NCI-H1694 treated with DMSO at 0.1 percent for 48 hours (cell line): ENCODE measurements at places on chromosomes 11 and 22.
A peak's percentile ranks its signal among the peaks of the same experiment; 100 is the strongest.

GRCh38 chr22:39360674-39361413 lies 11.1 kb downstream of the SYNGR1 start:
- peak; percentile 75 for DNase-seq

GRCh38 chr22:17486719-17487118 lies 76.6 kb upstream of the SLC25A18 start:
- DNase-seq, result no peak

DNA sequence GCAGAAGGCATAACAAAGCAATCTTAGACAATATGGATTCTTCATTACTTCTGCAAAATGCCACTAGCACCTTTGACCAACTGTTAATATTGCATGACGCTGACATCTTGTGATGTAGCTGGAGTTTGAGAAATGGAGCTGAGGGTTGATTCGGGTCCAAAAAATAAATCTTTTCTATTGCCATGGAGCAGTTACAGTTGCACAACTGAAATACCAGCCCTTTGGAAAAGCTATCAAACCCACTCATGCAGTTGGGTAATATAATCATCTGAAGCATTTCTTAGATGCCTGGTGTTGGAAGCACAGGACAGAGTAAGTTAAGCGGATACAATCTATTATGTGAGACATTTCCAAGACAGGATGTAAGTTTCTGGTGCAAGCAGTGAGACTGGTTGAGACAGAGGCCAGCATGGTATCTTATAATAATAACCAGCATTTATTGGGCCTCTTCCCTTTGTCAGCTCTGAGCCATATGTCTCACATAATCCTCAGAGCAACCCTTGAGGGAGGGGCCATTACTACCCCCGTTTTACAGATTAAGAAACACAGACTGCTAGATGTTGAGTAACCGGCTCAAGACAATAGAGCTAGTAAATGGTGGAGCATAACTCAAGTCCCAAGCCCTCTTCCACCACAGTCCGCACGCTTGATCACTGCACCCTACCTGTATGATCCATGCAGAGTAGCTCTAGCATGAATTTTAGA lies 74.9 kb upstream of the CAPRIN1 start:
- DNase-seq, result no peak

DNA sequence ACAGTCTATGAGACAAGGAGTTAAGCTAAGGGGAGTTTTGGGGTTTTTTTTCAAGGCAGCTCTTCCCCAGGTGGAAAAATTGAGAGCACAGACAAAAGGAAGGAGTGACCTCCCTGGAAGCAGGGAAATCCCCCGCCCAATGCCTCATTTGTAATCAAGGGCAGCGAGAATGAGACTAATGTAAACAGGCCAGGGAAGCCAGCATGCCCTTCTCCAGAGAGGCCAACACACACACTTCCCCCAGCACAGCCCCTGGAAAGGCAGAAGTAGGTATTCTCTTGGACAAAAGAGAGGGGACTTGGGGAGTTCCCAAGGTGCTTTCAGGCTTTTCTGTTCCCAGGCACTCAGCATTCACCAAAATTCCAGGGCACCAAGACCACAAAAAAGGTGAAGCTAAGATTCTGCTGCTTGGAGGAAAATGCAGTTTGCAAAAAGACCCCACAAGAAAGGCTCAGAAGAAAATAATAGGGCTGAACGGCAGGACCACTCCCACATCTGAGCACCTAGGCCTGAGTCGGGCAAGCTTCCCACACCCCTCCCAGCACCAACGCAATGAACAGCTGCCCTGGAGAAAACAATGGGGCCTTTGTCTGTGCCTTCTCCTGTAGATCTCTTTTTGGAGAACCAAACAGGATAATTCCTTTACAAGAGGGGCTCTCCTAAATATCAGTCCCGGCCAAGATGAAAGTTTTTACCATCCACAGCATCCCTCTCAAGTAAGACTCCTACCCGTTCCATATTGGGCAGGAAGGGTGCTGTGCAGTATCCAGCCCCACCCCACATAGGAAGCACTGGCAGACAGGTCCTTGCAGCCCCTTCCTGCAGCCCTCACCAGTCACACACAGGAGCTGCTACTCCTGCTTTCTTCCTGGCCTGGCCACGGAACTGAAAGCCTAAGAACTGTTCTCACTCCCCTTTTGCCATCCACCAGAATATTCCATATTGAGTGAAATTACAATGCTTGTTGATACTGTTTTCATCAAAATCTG lies 70.7 kb upstream of the AKIP1 start:
- DNase-seq, result no peak

DNA sequence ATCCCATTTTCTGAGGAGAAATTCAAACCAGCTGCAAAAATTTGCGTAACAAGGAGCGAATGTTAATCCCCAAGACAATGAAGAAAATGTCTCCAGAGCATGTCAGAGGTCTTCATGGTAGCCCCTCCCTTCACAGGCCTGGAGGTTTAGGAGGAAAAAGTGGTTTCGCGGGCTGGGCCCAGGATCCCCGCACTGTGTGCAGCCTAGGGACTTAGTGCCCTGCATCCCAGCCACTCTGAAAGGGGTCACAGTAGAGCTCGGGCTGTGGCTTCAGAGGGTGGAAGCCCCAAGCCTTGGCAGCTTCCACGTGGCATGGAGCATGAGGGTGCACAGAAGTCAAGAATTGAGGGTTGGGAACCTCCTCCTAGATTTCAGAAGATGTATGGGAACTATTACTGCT lies 87.4 kb downstream of the BRD1 start:
- no peak for DNase-seq

DNA sequence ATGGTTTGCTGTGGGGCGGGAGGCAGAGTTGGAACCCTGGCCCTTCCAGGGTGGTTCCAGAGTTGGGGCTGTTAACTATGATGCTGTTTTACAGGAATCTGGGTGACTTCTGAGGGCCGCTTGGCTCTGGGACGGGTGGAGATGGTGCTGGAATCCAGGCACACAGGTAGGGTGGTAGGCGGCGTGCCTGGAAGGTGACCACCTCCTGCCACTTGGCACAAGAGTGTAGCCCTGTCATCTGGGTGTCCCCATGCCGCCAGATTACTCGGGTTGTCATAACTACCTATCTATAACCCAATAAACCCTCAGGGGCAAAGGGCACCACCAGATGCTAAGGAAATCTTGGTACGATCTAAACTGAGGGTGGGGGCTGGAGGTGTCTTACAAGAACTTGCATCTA lies 1.3 kb downstream of the CARS1 start:
- no peak for DNase-seq

- DNase-seq, result no peak
Observed at GRCh38 chr11:94272738-94273313, 31.6 kb upstream of the IZUMO1R start.

DNA sequence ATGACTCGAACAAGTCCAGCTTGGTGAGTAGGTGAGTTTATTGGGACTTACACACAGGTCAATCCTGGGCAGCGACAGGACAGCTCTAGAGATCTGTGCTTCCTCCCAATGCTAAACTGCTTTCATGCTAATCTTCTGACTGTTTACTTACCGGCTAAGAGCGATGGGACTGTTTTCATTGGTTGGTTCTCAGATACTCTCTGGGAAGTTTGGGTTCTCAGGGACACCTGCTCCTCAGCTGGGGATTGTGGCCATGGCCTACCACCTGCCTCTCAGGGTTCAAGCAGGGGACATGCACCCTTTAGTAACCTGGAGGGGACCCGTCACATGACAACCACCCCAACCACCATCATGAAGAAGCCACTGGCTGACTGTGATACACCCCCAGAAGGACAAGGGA lies 13.1 kb downstream of the APOL2 start:
- no peak for DNase-seq

DNA sequence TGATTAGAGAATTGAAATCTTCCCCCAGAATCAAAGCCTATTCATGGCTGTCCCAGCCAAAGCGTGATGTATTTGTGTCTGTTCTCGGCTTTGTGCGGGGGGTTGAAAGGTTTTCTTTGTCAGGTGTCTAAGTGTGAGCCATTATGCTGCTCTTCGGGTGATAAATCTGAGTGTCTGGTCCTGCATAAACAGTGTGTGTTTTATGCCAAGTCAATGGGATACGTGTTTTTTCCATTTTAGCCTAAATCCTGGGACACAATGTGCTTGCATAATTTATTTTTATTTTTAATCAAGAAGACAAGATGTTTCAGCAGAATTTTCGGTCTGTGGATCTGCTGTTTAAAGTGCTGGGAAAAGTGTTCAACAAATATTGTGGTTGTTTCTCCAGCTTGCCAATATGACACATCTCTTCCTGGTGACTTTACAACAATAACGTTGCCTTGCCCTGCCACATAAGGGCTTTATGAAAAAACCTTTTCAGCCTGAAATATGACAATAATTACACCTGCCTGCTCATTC lies 267.8 kb downstream of the TBC1D22A start:
- no peak for DNase-seq

DNA sequence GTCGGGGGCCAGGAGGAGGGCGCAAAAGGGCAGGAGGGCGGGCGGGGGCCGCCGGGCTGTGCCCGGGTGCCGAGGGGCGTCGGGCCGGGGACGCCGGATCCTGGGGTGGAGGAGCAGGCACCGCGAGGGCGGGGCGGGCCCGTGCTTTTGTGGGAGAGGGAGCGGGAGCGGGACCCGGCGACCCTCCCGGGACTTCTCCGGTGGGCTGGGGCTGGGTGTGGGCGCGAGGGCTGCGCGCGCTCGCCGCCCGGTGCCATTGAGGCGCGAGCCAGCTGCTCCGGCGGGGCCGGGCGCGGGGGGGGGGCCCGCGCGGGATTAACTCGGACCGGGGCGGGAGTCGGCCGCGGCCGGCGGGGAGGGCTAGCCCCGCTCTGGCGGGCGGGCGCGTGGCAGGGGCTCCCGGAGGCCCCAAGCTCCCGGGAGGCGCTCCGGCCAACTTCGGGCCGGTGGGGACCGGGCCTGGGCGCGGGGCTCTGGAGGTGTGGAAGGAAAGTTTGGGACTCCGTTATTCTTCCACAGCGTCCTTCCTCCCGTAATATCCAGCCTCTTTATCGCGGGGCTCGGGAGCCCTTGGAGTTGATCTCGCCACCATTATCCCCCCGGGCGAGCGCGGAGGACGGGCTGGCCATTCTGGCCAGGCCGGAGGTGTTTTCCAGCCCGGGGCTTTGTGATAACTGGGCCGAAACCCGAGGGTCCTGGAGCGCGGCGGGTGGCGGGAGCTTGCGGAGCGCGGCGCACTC lies 936 bp downstream of the CECR2 start:
- DNase-seq, result no peak

DNA sequence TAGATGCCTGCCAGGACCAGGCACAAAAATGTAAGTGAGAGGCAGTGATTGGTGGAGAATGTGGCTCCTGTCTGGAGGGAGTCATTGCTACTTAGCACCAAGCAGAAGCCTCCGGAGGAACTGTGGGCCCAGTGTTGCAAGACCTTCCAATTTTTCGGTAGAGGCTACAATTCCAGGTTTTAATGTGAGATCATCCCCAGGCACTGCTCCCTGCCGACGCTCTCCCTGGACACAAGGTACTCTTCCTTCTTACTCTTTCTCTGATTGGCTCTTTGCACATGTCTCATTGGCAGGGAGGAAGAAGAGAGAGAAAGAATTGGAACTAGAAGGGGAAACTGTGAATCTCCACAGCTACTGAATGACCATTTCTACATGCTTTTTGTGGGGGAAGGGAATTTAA lies 53.7 kb upstream of the EP300 start:
- no peak for DNase-seq

DNA sequence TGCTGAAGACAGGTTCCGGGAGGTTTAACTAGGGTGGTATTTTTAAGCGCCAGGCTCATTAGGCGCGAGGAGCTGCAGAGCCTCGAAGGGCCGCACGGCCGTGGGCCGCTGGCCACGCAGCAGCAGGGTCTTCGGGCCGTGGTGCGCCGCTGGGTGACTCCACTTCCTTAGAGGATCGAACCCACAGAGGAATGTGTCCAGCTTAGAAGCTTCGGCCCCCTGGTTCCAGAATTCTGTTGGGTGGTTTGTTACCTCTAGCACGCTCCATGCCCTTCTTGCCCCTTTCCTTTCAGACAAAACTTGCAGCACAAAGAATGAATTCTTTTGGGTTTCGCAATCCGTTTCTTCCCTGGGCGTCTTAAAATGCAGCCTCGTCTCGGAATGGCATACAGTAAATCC lies 773 bp upstream of the PATL1 start:
- DNase-seq, result no peak

DNA sequence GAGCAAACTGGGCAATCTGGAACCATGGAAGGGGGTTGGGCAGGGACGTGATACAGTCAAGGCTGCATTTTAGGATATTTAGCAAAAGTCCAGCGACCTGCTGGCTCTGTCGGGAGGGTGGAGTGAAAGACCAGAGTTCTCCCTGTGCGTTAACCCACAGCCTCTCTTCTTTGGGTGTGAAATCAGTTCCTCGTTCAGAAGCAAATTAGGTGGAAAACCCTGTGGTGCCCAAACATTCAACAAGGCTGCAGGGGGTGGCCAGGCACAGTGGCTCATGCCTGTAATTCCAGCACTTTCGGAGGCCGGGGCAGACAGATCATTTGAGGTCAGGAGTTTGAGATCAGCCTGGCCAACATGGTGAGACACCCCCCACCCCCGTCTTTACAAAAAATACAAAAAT lies 5.9 kb downstream of the TMEM151A start:
- DNase-seq, result no peak

GRCh38 chr22:17972385-17973191 lies 51.8 kb downstream of the MICAL3 start:
- no peak for DNase-seq

DNA sequence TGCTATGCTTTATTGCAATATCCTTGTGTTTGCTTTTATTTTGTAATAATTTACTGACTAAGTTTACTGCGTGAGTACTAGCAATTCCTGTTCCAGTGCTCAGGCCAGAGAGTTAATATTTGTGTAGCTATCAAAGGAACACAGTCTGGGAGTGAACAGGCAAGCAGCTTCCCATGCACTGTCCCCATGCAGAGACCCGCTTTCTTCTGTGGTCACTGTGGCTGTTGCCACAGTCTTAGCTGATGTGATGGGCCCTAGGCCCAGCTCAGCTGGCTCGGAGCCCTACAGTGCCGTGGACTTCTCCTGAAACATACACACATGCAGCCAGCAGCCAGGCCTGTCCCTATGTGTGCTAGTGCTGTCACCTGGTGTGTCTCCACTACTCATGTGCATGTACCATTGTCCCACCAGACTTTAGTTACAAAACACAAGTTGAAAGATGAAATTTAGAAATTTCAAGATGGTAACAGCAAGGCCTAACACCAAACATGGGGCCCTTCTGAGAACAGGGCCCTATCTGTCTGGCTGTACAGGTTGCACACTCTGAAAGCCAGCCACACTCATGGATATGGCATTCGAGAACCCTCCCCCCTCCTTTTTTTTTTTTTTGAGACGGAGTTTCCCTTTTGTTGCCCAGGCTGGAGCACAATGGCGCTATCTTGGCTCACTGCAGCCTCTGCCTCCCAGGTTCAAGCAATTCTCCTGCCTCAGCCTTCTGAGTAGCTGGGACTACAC lies 12.3 kb upstream of the SCUBE2 start:
- no peak for DNase-seq
